Caudate nucleus (tissue), 63 donors: ENCODE measurements at places on chromosomes 7 and 10.
A peak's percentile ranks its signal among the peaks of the same experiment; 100 is the strongest.

DNA sequence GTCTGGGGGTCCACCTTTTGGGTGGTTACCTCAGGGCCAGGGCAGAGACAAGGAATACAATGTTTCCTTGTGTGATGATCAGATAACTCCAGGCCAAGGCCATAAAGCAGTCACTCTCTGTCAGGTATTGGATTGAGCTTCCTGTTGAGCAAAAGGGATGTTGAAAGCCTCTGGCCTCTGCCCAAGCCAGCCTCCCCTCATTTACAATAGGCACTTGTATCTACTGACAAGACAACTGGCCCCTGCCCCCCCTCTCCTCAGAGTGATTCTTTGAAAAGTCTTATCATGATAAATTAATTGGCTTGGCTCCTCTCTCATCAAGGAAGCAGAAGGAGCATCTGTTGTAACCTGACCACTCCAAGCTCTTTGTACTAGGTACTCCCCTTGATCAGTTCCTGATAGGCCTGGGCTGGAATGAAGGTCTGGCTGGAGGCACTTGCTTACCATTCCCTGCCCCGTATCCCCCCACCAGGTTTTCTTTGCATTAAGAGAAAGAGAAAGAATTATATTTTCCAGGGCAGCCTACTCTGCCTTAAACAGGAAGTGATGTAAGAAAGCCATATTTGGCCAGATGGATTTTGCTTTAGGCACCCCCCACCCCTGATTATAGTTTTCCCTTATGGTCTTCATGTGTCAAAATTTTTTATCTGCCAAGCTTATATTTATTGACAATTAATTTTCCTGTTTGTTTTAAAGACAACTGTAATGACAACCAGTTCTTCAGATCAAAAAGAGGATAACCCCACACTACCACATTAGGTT, 42.1 kb upstream of the HPS1 start:
- no peak for DNase-seq

- no peak for DNase-seq
Observed at GRCh38 chr7:34875481-34875880, 161.8 kb downstream of the DPY19L1 start.

DNA sequence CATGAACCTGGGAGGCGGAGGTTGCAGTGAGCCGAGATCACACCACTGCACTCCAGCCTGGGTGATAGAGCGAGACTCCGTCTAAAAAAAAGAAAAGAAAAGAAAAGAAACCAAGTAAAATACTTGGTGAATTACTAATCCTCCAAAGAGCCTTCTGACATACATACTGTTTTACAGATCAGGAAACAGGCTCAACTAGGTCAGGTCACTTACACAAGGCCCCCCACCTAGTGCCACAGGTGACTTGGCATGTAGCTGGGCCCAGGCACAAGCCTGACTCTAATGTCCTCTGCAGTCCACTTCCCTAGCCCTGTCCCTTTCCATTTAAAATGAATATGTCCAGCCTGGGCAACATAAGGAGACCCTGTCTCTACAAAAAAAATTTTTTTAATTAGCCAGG, 157.0 kb downstream of the TPST1 start:
- no peak for DNase-seq

GRCh38 chr10:60868946-60869345, 75.0 kb downstream of the RHOBTB1 start:
- DNase-seq, result no peak

GRCh38 chr10:43863859-43864591, 215.3 kb upstream of the ZNF32 start:
- DNase-seq, result no peak

- DNase-seq, result no peak
Observed at GRCh38 chr7:157347217-157347904, 10.6 kb downstream of the DNAJB6 start.

- DNase-seq, result no peak
Observed at GRCh38 chr10:86681047-86681446, 12.7 kb downstream of the LDB3 start.

- DNase-seq, result no peak
Observed at GRCh38 chr10:964988-965417, 23.2 kb upstream of the GTPBP4 start.

GRCh38 chr10:89159761-89160160, 47.4 kb downstream of the CH25H start:
- DNase-seq, result no peak

GRCh38 chr10:80410578-80411145, 2.3 kb downstream of the PRXL2A start:
- no peak for DNase-seq

GRCh38 chr10:126838316-126838715, 66.9 kb upstream of the DOCK1 start:
- DNase-seq, result no peak

GRCh38 chr10:132520177-132520811, 17.3 kb upstream of the INPP5A start:
- no peak for DNase-seq

- DNase-seq, result no peak
Observed at GRCh38 chr10:123831259-123831658, 60.3 kb downstream of the CPXM2 start.

- DNase-seq, result no peak
Observed at GRCh38 chr7:144995495-144995894, 159.6 kb upstream of the TPK1 start.

DNA sequence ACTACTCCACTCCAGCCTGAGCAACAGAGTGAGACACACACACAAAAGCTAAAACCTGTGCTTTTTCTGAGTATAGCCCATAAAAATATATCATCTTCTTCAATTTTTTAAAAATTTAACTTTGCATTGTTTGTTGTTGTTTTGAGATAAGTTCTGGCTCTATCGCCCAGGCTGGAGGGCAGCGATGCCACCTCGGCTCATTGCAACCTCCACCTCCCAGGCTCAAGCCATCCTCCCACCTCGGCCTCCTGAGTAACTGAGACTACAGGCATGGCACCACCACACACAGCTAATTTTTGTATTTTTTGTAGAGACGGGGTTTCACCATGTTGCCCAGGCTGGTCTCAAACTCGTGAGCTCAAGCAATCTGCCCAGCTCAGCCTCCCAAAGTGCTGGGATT, 14.3 kb upstream of the TLX1 start:
- no peak for DNase-seq

GRCh38 chr10:43964486-43964885, 315.8 kb upstream of the ZNF32 start:
- DNase-seq, result no peak

- DNase-seq, result no peak
Observed at GRCh38 chr7:93196336-93196735, 29.9 kb downstream of the HEPACAM2 start.

DNA sequence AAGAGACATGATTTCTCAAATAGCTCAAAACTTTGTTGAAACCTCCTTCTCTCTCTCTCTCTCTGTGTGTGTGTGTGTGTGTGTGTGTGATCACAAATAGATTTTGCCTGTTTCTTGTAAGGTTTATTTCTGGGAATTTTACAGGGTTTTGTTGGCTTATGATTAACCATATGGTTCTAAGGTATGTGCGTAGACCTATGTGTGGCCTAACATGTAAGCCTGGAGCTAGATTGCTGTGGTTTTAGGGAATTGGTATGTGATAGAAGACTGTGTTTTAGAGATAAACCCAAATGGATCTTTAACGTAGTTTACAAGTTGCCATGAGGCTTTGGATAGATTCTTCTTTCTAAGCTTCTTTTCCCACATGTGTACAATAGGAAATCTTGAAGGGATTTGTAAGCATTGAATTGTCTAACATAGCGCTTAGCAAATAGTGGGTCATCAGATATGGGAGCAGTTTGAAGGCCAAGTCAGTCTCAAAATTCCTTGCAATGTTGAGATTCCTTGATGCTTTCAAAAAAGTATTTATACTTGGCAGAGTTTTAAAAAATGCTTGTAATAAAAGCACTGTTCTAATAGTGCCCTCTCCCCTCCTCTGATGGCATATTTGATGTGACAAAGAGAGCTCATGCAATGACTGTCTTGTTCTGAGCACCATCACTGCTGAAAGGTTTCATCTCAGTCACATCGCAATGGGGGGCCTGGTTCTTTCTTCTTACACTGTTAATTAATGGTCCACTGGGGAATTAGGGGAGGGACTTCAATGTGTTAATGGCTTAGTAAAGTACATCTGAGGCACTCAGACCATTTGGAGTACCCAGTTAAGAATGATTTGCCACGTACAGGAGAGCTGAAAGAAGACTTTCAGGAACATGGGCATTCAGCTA, 118.2 kb downstream of the SNX10 start:
- DNase-seq, result no peak

GRCh38 chr7:113813471-113813870, 105.3 kb downstream of the PPP1R3A start:
- no peak for DNase-seq

- no peak for DNase-seq
Observed at GRCh38 chr10:29430101-29430500, 141.2 kb downstream of the LYZL1 start.

- peak; percentile 34 for DNase-seq
Observed at GRCh38 chr10:82037076-82037475, 162.1 kb downstream of the NRG3 start.

DNA sequence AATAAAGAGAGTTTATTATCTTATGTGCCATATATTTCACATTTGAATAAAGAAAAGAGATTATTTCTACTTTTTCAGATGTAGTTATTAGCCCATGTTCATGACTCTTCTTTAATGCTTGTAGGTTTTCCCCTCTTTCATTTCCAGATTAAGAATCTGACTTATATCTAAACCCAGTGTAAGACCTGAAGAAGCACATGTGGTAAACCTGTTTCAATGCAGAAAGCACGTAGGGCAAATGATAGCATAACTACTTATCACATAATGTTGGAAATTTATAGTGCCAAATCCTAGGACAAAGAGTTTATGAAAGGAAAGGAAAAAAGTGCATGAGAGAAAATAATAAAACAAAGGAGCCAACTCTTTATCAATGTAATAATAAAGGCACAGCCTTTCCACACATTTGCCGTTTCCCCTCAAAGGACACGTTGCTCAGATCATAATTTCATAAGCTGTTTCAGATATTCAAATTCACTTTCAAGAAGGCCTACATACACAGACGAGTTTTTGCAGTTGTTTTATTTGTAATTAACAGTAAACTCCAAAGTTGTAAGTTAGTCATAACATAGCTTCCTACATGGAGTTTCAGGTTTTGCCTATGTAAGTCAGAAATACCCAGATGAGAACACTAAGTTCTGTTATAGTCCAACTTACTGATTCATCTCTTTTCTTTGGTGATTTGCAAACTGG, 88.8 kb upstream of the MDFIC start:
- no peak for DNase-seq
